CD4-positive, alpha-beta T cell treated with Interleukin-17A for 4 hours (primary cell): ENCODE measurements at places on chromosomes 7 and 10.

GRCh38 chr10:50585921-50586739 is 37.6 kb downstream of the SGMS1 start:
- no peak for DNase-seq

GRCh38 chr7:129665013-129665401 is 53.5 kb downstream of the NRF1 start:
- DNase-seq, result no peak

- DNase-seq, result peak; percentile 31
These were observed 23.7 kb downstream of the EPHB4 start for GRCh38 chr7:100803398-100804161.

- no peak for DNase-seq
These were observed 46.5 kb downstream of the INPP5F start for GRCh38 chr10:119772334-119772733.

- no peak for DNase-seq
These were observed 731 bp downstream of the CHCHD3 start for GRCh38 chr7:133081119-133081598.

DNA sequence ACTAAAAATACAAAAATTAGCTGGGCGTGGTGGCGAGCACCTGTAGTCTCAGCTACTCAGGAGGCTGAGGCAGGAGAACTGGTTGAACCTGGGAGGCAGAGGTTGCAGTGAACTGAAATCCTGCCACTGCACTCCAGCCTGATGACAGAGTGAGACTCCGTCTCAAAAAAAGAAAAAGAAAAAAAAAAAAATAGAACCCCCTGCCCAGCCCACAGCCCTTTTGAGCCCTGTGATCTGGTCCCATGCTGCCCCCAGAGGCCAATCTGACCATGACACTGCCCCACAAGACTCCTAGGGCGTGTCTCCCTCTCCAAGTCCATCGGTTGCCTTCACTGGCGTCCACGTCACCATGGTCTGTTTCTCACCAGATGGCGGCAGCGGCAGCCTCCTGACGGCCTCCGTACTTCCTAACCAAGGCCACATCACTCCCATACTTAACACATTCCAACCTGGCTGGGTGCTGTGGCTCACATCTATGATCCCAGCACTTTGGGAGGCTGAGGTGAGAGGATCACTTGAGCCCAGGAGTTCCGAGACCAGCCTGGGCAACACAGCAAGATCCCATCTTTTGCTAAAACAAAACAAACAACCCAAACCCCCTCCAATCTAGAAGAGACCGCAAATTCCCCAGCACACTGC is 18.0 kb downstream of the STX1A start:
- peak; percentile 45 for DNase-seq

GRCh38 chr7:137685433-137686164 is 161.2 kb downstream of the DGKI start:
- no peak for DNase-seq

DNA sequence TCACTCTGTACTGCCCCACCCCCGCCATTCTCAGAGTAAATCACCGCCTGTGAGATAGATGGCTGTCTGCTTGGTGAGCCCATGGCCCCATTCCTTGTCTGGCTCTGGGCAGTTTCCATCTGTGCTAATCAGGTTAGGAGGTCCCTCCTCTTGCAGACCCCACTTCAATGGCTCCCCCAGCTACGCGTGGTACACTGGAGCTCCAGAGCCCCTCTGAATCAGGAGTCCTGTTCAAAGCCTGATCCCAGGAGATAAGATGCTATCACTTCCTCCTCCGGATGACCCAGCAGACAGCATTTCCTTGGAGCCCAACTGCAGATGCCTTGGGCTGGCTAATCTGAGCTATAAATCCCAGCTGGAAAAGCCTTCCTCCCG is 122.3 kb downstream of the SH3PXD2A start:
- DNase-seq, result no peak

DNA sequence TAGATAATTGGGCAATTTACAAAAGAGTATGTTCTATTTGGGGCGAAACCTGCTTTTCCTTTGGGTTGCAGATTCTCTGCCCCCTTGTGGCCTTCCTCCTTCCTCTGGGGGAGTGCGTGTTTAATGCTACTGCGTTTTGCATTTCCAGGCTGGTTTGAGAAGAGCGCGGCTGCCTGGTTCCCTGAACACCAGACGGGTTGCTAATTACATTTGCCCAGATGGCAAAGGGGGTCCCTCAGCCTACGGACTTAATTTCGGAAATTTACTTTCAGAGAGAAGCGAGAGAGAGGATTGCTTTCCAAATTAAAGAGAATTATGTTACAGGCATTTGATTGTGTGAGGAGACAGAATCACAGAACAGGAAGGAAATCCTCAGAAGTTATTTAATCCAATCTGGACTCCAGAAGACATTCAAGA is 91.9 kb upstream of the JAZF1 start:
- peak; percentile 56 for DNase-seq

DNA sequence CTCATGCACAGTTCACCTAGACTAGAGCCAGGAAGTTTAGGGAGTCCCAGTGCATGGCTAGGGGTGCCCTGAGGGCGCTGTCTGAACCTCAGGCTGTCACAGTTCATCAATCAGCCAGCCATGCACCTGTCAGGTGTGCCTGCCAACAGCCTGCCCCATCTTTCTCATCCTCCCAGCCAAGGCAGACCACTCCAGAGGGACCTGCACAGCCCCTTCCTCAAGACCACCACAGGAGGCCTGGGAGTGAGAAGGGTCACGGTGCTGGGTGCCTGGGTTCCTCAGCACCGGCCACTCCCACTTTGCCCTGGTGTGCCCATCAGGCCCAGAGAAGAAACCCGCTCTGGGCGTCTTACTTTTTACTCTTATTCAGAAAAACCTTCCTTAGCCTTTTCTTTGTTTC is 8.4 kb downstream of the ATP6V1F start:
- no peak for DNase-seq

- no peak for DNase-seq
These were observed 18.5 kb downstream of the SH3PXD2A start for GRCh38 chr10:103836861-103837260.

GRCh38 chr10:80320377-80320776 is 30.9 kb upstream of the MAT1A start:
- no peak for DNase-seq

DNA sequence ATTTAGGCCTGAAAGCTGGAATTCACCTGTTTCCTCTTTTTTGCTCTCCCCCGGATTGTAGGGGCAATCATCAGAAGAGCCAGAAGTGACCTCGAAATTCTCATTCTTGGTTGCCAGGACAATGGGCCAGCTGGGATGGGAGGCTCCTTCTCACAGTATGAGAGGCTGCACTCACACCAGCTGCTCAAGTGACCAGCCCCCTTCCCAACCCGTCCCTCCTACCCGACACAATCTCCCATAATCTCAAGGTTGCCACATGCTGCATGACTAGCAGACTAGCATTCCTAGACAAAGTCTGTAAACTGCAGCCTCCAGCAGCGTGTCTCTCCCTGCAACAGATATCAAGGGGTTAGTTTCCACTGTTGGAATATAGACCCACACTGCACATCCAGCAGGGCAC is 110.3 kb downstream of the C1GALT1 start:
- no peak for DNase-seq

DNA sequence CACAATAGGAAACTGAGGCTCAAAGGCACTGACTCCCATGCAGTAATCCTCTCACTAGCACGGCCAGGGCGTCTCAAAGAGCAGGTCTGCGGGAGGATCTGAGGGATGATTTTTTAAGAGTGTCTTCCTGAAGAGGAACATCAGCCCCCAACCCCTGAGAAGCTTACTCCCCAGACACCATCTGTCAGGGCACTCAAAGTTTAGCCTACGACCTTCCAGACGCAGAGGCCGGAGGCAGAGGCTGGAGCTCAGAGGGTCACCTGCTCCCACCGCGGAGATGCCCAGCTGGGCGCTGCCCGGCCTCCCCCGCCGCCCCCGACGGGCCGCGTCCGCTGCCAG is 1.7 kb downstream of the ZNF777 start:
- DNase-seq, result no peak

GRCh38 chr10:87862679-87863052 is 667 bp downstream of the KLLN start:
- peak; percentile 77 for DNase-seq

DNA sequence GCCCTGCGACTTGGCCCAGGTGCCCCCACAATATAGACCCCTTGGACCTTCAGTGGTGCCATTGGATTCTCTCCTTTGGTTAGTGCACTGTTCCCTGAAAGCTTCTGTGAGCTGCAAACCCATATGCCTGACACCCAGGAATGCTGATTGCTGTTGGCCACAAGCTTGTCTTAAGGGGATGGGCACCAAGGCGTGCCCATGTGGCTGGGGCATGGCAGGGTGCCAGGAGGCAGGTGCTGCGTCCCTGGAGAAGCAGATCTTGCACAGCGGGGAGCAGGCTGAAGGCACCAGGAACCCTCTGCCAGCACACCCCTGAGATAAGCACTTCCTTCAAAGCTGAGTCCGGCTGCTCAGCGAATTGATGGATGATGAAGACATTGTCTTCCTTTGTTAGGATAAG is 411.8 kb downstream of the SDK1 start:
- DNase-seq, result no peak

DNA sequence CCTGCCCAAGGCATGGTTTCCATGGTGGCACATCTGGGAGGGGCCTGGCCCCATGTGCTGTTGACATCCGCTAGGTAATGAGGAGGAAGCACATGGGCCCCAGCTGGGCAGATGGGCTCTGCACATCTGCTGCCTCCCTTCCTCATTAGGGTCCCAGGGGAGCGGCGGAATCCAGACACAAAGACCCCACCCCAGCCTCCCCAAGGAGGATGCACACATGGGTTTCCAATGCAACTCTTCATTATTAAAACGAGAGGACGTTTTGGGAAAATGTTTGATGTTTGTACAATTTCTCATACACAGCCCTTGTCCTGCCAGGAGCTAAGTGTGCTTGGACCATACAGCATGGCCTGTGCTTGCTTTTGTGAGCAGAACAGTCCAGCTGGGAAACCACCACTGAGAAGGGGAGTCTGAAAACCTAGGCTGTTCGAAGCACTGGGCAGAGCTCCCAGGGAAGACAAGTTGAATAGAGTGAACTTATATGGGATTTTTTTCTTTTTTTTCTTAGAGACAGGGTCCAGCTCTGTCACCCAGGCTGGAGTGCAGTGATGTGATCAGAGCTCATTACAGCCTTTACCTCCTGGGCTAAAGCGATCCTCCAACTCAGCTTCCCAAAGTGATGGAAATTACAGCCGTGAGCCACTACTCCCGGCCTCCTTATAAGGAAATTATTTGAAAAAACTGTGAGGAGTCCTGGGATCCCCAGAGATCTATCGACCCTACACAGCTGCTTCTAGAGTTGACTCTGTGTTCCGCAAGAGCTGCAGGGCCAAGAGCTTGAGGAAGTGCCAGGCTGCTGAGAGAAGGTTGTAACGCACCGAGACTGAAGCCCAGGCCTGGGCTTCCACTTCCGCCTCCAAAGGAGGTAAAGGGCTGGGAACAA is 23.4 kb downstream of the FAM107B start:
- DNase-seq, result no peak

DNA sequence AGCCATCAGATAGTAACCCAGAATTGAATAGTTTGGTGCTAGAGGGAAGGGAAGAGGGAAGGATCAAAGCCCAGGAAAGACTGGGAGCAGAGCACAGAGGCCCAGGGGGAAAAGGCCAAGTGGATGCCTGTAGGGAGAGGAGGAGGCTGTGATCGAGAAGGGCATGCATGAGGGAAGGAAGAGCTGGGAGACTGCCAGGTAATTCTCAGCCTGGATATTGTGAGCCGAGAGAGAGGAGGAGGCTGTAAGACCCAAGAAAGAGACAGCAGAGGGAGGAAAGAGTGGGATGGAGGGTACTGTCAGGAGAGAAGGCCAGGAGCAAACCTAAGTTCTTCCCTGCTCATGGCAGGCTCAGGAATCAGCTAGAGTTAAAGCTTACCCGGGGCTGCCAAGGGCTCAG is 178.2 kb downstream of the CCDC3 start:
- DNase-seq, result no peak

- DNase-seq, result no peak
These were observed 36.6 kb downstream of the BNIP3 start for GRCh38 chr10:131944976-131945695.

DNA sequence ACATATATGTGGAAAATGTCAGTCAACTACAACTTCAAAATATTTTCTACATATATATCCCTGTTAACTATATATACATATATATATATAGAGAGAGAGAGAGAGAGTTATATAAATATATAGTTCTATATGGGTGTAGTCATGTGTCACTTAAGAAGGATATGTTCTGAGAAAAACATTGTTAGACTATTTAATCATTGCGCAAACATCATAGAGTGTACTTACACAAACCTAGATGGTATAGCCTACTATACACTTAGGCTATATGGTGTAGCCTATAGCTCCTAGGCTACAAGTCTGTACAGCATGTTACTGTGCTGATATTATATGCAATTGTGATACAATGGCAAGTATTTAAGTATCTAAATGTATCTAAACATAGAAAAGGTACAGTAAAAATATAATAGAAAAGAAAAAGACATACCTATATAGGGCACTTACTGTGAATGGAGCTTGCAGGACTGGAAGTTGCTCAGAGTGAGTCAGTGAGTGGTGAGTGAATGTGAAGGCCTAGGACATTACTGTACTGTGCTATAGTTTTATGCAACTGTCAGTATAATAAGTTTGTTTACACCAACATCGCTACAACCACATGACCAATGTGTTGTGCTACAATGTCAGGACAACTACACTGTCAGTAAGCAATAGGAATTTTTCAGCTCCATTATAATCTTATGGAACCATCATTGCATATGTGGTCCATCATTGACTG is 18.0 kb upstream of the FGL2 start:
- DNase-seq, result no peak

- no peak for DNase-seq
These were observed 29.3 kb upstream of the FOXL3 start for GRCh38 chr7:260441-261281.

- peak; percentile 3 for DNase-seq
These were observed 201.3 kb downstream of the JCAD start for GRCh38 chr10:29857843-29858701.

- no peak for DNase-seq
These were observed 77.5 kb downstream of the CHN2 start for GRCh38 chr7:29272057-29272456.

DNA sequence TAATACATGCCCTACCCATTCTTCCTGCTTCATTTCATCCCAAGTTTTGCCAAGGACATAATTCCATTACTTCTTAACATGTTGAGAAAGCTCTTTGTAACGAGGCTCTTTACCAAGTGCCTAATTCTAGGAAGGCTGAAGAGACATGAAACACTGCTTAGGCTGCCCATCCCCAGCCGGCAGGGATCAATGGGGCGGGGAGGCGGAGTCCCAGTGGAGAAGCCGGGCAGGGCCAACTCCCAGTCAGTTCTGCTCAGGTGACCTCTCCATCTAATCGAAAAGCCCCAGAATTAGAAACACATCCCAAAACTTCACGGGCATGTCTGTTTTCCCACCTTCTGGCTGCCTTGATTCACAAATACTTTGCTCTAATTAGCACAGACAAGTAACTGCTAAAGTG is 89.5 kb upstream of the LYZL1 start:
- no peak for DNase-seq

DNA sequence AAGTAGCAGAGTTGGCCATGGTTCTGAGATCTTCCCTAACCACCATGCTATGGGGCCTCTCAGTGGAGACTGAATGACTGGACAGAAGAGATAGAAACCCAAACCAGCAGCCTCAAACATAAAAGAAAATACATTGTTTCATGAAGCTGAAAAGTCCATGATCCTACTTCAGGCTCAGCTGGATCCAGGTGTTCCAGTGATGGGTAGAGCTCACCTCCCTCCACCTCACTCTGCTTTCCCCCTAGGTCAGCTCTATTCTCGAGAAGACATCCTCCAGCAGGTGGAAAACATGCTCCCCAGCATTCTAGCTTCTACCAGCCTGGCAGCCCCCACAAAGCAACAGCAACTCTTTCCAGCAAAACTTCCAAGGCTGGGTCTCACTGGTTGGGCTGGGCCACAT is 132.1 kb downstream of the OAT start:
- no peak for DNase-seq

- no peak for DNase-seq
These were observed 315.5 kb downstream of the PTPRN2 start for GRCh38 chr7:158272091-158272490.
